ENCODE measurements at places on chromosomes 4 and X.

DNA sequence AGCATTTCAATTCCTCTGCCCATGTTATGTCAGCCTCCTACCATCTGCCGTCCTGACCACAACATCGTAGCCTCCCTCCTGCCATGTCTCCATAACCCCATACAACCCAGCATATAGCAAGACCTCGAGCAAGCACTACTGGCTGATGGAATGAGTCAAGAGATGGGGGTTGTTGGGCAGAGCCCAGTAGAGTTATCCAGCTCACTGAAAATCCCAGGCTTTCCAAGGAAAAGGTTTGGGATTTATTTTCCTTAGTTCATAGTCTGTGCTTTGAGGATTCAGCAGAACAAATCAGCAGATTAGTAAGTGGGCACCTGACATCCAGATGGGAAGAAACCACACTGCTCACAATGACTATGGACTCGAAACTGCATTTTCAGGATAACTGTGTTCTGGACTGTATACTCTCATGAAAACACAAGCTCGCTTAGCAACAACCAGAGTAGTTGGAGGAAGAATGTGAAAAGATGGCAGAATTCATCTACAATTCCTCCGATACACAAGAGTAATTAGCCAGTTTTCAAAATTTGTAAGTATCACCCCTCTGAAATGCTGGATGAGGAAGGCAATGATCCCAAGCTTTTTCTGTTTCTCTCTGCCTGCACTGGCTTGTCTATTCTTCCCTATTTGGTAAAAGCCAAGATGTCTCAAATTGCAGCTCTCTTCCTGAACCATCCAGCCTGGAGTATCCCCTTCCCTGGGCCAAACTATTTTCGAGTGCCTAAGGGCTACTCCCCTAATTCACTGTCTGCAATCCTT, 186.2 kb upstream of the TBL1X start:
- peak; percentile 10 for DNase-seq

- DNase-seq = no peak
Measured at GRCh38 chrX:152824841-152825374, 5.6 kb downstream of the CETN2 start.

- DNase-seq = no peak
Measured at GRCh38 chr4:113434247-113434587, 327.3 kb downstream of the CAMK2D start.

DNA sequence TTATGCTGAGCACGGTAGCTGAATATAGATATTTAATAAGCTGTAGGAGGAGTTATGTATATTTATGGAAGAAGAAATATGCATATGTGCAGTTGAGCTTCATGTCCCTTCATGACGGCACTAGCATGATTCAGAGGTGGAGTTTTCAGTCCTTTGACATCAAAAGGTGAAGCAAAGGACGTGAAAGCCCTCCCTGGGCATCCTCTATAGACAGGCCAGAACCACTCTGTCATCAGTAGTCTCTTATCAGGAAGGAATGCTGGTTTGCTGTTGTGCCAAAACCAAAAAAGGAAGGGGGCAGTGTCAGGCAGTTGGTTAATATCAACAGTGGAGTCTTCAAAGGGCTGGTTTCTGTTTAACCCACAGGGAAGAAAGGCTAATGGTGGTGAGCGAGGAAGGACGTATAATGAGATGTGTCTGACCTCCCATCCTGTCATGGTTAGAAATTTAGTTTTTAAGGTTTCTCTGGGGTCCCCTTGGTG, 23.5 kb upstream of the IL2 start:
- DNase-seq = no peak

GRCh38 chr4:131547506-131547981, 1601.5 kb upstream of the PCDH10 start:
- no peak for DNase-seq

GRCh38 chrX:74242050-74242449, 61.9 kb upstream of the ZCCHC13 start:
- peak; percentile 35 for DNase-seq

DNA sequence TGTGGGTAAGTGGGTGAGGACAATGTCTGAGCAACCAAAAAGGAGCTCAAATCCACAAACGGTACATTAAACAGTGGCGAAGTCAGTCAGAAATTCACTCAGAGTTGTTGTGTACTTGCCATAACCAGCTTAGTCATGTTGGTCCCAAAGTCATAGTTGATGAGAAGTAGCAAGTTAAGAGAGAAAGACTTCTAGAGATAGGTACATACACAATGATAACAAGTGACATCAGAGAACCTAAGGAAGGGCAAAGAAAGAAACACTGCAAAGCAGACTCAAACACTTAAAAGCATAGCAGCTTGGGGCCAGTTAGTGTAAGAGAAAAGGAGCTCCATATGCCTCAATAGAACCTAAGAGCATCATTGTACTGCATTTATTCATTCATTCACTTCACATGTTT, 30.2 kb downstream of the DYNLT3 start:
- no peak for DNase-seq

DNA sequence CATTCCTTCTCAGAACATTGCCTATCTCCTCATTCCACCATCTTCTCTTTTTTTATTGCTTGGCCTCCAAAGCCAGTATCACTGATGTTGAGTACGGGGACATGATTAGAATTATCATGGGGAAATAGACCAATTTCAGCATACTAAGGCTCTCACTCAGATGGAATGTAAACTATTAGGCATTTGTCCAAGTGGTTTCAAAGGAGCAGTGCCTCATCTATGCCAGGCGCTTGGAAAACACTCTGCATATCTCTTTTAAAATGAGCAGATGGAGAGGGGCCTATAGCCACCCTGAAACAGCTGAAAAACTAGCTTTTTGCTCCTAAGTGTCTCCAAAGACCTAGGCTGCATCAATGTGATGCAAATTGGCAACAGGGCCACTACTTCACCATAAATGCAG, 150.8 kb upstream of the DIPK2B start:
- peak; percentile 77 for DNase-seq

DNA sequence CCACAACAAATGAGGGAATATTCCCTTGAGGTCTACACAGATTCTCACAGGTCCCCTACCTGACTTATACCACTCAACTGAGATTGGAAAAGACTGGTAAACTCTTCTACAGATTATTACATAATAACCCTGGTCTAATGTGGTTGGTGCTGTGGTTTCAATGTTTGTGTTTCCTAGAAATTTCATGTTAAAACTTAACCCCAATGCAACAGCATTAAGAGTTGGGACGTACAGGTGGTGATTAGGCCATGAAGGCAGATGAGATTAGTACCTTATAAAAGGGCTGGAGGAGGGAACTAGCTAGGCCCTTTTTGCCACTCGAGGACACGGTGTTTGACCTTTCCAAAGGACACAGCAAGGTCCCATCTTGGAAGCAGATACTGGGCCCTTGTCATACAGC, 84.3 kb upstream of the TAPT1 start:
- DNase-seq = no peak

- DNase-seq = no peak
Measured at GRCh38 chr4:86594559-86595425, 677 bp downstream of the PTPN13 start.

- DNase-seq = peak; percentile 56
Measured at GRCh38 chr4:95255396-95256107, 293.2 kb downstream of the UNC5C start.

Measured in LHCN-M2 (cell line).